Fibroblast of pulmonary artery (primary cell): ENCODE measurements at places on chromosomes 16 and 17.
A peak's percentile ranks its signal among the peaks of the same experiment; 100 is the strongest.

DNA sequence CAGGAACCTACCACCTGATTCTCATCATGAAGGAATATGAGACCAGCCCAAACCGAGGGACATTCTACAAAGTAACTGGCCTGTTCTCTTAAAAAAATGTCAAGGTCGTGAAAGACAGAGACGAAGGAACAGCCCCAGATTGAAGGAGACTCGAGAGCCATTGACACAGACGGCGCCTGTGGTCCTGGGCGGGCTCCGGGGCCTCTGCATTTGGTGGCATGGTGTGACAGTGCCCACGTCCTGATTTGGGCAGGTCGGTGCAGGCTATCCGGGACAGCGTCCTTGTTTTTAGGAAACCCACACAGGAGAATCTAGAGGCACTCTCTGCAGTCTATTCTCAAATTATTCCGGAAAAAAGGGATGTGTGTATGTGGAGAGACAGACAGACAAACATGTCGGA, 64.1 kb downstream of the ADCY9 start:
- no peak for DNase-seq

GRCh38 chr17:71934520-71934919, 186.3 kb upstream of the SOX9 start:
- DNase-seq, result no peak

DNA sequence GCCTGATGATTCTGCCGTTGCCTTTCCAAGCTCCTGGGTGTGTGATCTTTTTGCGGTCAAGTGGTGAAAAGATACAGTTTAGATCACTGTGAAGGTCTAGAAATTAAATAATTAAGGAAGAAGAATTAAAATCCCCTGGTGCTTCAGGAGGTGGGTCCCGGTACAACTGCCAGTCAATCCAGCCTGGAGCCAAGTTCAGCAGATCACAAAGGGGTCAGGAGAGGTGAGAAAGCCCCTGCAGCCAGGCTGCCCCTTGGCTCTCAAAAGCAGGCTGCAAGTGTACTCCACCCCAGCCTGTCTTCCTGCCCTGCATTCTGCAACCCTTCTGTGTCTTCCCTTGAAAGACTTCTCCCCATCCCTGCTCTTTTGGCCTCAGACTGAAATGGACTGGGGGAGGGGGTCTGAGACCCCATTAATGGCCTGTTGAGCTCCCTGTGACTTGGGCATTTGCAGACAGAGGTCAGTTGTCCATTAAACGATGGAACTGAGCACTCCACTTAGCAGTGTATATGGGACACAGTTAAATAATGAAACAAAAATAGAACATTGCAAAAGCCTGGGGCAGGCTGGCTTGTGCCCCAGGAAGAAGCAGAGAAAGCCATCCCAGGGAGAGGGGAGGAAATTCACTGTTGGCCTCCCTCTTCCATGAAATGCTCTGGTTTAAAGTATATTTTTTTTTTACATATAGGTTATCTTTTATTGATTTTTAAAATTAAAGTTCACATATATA, 15.1 kb downstream of the CACNG5 start:
- no peak for DNase-seq

DNA sequence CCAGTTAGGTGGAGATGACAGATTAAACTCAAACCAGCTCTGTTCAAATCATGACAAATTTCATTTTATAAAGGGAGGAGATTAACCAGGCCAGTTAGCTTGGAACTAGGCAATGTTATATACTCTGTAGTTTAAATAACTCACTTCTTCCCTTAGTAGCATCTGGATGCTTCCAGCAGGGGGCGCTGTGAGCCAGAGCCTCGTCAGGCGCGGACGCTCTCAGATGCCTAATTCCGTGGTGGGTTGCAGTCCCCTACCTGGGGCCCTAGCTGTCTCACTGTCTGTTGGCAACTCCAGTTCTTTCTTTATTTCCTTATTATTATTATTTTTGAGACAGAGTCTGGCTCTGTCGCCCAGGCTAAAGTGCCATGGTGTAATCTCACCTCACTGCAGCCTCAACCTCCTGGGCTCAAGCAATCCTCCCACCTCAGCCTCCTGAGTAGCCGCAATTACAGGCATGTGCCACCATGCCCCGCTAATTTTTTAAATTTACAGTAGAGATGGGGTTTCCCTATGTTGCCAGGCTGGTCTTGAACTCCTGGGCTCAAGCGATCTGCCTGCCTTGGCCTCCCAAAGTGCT, 17.3 kb upstream of the WFDC1 start:
- DNase-seq, result peak; percentile 63

GRCh38 chr17:69853541-69854224, 221.3 kb upstream of the KCNJ16 start:
- DNase-seq, result peak; percentile 75

- peak; percentile 57 for DNase-seq
Observed at GRCh38 chr16:56332464-56333079, 92.8 kb downstream of the AMFR start.

- no peak for DNase-seq
Observed at GRCh38 chr16:78494674-78495073, 395.2 kb downstream of the WWOX start.

DNA sequence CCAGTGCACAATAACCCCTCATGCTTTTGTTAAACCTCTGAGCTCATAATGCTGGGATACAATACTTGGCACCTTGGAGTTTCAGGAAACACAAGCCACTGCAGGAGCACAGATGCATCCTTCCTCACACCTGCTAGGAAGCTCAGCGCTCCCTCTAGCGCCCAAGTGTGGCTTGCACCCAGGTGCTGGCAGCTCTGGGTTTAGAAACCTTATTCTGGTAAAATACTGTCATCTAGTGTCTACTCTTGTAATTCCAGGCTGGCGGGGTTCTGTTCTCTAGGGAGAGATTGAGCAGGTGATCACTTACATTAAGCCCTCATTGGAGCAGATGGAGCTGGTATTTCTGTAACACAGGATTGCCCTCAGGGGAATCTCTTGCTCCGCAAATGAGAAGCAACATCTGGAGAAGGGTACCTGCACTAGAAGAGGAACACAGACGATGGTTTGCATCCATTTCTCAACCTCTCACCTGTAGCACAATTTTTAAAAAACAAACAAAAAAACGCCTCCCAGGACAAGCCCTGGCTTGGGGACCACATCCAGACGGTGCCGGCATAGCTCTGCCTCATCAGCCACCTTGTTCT, 1.5 kb downstream of the CCL1 start:
- DNase-seq, result peak; percentile 96

DNA sequence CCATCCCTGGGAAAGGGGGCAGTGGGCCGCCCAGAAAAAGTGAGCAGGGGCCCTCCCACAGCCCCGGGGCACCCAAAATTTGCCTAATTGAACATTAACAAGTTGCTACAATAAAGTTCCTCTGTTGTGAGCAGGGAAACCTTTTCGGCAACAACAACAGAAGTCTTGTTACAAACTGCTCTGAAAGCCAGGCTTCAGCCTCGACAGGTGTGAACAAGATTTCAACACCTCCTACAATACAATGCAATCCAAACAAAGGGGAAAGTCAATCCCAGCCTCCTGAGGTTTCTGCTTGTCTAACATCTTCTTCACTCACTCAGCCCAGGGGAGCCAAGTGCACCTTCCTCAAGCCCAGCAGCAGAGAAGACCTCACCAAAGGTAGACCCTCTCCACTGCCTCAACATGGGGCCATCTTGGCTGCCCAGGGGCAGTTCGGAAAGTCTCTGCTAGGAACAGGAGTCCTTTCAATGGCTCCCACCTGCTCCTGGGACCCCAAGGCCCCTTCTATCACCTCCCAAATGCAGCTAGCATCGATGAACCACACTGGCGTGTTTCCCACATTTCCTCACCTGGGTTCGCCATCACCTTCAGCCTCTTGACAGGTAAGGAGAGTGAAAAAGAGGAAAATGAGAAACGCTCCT, 19.1 kb downstream of the ZFHX3 start:
- DNase-seq, result no peak

DNA sequence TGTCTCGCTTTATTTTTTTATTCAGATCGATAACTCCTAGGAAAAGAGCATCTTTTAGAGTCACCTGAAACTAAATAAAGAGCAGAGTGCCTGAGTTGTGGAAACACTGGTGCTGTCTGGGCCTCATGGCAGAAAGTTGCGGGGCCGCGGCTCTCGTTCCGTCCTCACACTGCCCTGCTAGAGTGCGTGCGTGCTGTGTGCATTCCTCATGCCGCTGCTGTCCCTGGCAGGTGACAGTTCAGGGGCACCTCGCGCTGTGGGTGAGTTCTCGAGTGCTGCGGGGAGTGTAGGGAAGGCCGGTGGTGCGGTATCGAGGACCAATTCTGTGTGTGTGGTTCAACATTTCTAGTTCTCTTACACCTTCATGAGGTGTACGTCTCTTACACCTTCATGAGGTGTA, 136.6 kb downstream of the RPTOR start:
- DNase-seq, result no peak

- no peak for DNase-seq
Observed at GRCh38 chr17:72308744-72309385, 188.0 kb downstream of the SOX9 start.

- peak; percentile 96 for DNase-seq
Observed at GRCh38 chr17:74569020-74570003, 2.0 kb upstream of the CD300H start.
